ENCODE measurements at places on chromosomes 2 and 18. TPM values are rescaled to one million over a fixed set of nuclear protein-coding genes. Genes with fewer than 3 reads are reported as not detected.

The SPHKAP gene
- polyA plus RNA-seq = not detected

The SLC39A6 gene
- polyA plus RNA-seq = 27.1 TPM

The MAB21L4 gene
- 0.37 TPM for polyA plus RNA-seq

The SOX11 gene
- polyA plus RNA-seq = not detected

The SKOR2 gene
- polyA plus RNA-seq = not detected

The DSG4 gene
- not detected for polyA plus RNA-seq

The RESP18 gene
- not detected for polyA plus RNA-seq

The OTOS gene
- polyA plus RNA-seq = 0.58 TPM

The ACADL gene
- 6.5 TPM for polyA plus RNA-seq

The ZNF519 gene
- polyA plus RNA-seq = 0.82 TPM

The GCFC2 gene
- 8.0 TPM for polyA plus RNA-seq

The SCYGR4 gene
- 0.22 TPM for polyA plus RNA-seq

The ANKRD62 gene
- polyA plus RNA-seq = not detected

The TXNL1 gene
- polyA plus RNA-seq = 44.3 TPM

The EDAR gene
- polyA plus RNA-seq = 0.12 TPM

The ZRANB3 gene
- 2.0 TPM for polyA plus RNA-seq

The SMAD4 gene
- 15.8 TPM for polyA plus RNA-seq

The ARHGAP25 gene
- polyA plus RNA-seq = 13.4 TPM

The CDH7 gene
- not detected for polyA plus RNA-seq

The SEPTIN2 gene
- polyA plus RNA-seq = 211 TPM

The ECEL1 gene
- 0.56 TPM for polyA plus RNA-seq

The KCNIP3 gene
- polyA plus RNA-seq = 5.1 TPM

The REG1B gene
- polyA plus RNA-seq = 17.0 TPM

The LTBP1 gene
- 8.8 TPM for polyA plus RNA-seq

The EXOC6B gene
- 8.2 TPM for polyA plus RNA-seq

All from adipose tissue (tissue), 3 donors.